ENCODE measurements at places on chromosomes 13 and 19.

DNA sequence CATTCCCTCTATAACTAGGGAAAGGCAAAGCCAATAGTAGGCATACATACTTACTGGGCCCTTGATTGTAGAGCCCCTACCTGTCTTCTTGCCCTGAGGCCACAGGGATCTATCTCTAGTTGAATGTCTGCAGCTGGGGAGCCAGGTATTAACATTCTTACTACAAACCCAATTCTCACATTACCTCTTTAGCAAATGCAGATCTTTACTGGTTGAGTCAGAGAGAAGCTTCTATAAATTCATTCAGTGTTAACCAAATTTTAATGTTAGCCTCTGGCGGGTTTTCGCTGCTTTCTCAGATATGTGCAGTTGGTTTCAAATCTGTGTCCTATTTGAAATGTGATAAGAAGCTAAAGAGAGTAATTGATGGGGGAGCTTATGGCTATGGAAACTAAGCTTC, 43.2 kb downstream of the SERTM1 start:
- DNase-seq, result no peak

DNA sequence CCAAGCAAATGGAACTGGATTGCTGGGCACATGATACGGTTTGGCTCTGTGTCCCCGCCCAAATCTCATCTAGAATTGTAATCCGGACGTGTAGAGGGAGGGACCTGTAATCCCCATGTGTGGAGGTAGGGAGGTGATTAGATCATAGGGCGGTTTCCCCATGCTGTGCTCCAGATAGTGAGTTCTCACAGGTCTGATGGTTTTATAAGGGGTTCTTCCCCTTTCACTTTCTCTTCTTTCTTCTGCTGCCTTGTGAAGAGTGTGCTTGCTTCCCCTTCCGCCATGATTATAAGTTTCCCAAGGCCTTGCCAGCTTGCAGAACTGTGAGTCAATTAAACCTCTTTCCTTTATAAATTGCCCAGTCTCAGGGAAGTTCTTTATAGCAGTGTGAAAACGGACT, 32.6 kb upstream of the MTIF3 start:
- no peak for DNase-seq

DNA sequence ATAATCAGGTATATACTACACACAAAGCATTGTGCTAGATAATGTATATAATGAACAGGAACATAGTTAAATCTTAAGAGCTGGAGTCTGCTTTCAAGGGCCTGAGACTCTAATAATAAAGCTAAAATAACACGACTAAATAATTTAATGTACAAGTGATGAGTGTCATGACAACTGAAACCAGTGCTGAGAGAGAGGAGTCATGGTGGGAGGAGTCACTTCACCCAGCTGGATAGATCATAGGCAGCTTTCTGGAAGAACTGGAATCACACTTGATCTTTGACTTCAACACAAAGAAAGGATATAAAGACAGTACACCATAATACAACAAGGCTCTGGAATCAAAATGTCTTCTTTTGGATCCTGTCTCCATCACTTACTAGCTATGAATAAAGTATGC, 7.1 kb downstream of the RBM26 start:
- DNase-seq, result no peak

GRCh38 chr13:98401934-98402333, 175.0 kb downstream of the STK24 start:
- DNase-seq, result no peak

DNA sequence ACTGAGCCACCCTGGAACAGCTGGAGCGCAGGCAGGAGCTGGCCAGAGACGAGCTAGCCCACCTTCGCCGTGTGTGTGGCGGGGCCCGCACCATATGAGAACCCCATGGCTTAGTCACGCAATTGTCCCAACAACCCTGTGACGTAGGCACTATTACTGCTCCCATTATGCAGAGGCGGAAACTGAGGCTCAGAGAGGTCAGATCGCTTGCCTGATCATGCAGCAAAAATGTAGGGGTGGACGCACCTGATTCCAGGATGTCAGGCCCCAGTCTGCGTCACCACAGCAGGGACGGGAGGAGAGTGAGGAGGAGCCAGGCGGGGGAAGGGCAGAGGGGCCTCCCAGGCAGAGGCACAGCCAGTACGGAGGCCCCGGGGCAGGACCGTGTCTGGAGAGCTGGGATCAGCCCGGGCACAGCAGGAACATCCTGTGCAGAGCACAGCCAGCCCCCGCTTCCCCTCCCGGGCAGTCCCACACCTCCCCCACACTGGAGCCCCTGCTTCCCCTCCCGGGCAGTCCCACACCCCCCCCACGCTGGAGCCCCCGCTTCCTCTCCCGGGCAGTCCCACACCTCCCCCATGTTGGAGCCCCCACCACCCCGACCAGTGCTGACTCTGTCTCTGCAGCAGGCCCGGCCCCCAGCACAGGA, 16.7 kb downstream of the PIP5K1C start:
- no peak for DNase-seq

GRCh38 chr19:632579-633067, 714 bp downstream of the POLRMT start:
- no peak for DNase-seq

- no peak for DNase-seq
Observed at GRCh38 chr19:7923295-7924191, 2.4 kb downstream of the CTXN1 start.

- no peak for DNase-seq
Observed at GRCh38 chr13:80486402-80486801, 145.5 kb upstream of the SPRY2 start.

- no peak for DNase-seq
Observed at GRCh38 chr13:75533861-75534260, 3.8 kb downstream of the COMMD6 start.

GRCh38 chr13:111620166-111620565, 299.7 kb downstream of the TEX29 start:
- DNase-seq, result no peak

DNA sequence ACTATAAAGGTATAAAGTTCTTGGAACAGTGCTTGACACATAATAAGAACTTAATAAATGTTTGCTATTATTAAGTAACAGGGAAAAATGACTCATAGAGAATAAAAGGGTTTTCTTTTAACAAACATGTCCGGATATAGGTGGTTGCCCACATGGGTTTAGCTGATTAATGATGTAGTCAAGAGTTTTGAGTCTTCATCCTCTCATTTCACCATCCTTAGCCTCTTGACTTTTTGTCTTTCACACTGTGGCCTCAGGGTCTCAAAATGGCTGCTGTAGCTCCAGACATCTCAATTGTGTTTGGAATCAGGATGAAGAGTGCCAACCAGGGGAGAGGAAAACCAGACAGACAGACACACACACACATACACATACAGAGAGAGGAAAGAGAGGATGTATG, 97.9 kb downstream of the HSPH1 start:
- DNase-seq, result no peak

GRCh38 chr13:80341101-80341755, at the start of gene SPRY2:
SPRY2 (minus strand) TSS chr13:80341126; CDS start chr13:80337705, 3,421 bp downstream.
- no peak for DNase-seq

GRCh38 chr19:39363901-39364457, 21.8 kb downstream of the SAMD4B start:
- no peak for DNase-seq

- DNase-seq, result no peak
Observed at GRCh38 chr19:33343859-33344572, 29.5 kb upstream of the CEBPG start.

- DNase-seq, result no peak
Observed at GRCh38 chr13:110554946-110555345, 6.6 kb downstream of the RAB20 start.

GRCh38 chr13:49407068-49407467, 36.8 kb downstream of the CAB39L start:
- DNase-seq, result no peak

- no peak for DNase-seq
Observed at GRCh38 chr19:5890099-5890498, 13.5 kb downstream of the NDUFA11 start.

DNA sequence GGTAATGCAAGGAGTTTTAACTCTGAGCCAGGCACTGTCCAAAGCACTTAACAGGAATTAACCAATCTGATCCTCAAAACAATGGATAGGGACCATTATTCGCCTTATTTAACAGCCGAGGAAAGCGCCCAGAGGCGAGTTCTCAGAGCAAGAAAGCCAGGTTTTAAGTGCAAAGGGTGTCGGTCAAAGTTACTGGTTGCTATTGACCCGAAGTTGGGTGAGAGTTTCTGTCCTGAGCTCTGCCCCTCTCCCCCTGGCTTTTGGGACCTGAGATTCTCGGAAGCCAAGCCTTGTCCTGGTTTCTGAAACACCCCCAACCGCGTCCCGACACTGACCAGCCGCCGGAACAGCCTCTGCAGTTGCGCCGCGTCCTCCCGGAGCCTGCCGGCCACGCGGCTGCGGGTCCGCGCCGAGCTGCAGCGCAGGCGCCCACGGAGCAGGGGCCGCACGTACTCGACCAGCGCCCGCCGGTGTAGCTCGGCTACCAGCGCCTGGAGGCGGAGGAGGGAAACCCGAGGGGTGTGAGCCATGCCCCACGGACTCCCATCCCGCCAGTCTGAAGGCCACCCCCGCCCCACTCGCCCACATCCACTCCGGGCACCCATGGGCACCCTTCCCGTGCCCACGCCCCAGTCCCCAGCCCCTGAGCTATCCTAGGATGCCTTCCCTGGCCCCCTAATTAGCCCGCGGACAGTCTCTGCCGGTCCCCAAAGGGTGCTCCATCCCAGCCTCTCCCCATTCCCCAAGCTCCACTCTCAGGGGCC, 27.8 kb downstream of the EXOC3L2 start:
- DNase-seq, result no peak

GRCh38 chr13:50006426-50007135, 8.7 kb upstream of the KCNRG start:
- no peak for DNase-seq

DNA sequence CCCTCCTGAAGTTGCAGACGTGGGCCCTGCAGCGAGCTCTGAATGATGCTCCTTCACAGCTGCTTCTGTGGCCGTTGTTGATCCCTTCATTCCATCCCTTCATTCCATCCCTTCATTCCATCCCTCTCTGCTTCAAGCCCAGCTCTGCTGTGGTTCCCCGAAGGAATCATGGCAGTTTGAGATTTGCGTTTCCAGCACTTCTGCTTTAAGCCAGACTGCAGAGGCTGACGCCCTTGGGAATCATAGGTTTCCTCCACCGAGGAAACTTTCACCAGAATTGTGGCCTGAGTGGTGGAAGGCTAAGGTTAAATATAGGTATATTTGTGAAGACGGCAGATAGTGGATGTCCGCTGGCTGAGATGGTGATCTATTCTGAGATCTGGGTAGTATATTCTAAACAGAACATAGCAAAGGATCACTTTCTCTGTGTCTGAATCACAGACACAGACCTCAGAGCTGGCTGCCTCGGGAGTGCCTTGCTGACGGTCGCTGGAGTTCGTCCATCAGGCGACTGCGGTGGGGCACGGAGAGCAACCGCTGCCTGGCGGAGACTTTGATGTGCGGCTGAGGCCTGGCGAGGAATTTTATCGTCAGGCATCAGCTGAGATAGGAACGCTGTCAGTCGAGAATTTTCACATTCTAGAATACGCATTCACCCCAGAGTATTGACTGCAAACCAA, 42.8 kb upstream of the DCUN1D2 start:
- no peak for DNase-seq

DNA sequence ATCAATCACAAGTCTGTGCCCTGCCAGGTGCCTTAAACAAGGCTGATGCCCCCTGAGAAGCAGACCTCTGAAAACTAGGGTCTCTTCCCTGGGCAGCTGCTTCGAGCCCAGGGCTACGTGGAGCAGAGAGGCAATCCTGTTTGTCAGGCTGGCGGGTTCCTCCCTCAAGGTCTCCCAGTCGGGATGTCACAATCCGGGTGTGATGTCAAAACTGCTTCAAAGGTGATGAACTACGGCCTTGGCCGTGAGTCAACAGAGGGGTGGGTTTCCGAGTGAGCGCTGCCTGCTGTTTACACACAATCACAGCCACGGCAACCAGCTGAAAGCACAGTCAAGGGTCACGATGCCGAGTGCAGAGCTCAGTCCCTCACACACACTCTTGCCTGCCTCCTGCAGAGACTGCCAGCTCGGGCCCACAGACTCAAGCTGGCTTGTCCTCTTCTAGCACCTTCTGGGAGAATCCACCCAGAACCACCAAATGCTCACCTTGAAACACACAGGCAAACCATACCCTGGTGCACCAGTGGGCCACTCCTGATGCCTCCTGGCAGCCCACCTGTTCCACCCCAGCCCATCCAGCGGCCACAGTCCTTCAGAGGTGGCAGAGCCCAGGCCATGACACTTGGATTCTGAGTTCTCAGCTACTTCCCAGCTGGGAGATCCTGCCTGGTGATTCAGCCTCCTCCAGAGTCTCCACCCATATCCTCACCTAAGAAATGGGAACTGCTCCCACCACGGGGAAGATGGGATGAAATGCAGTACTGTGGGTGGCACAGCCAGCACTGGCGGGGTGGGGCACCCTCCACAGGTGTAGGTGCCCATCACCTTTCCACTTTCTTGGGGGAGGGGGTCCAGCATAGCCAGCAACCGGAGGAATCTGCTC, 6.8 kb downstream of the ELL start:
- no peak for DNase-seq

- DNase-seq, result no peak
Observed at GRCh38 chr13:76799696-76800095, 86.5 kb downstream of the KCTD12 start.

All from activated T-cell treated with anti-CD3 and anti-CD28 coated beads for 1 hour (primary cell).